Bronchial smooth muscle cell (primary cell): ENCODE measurements at places on chromosomes 12 and 14. TPM values are rescaled to one million over a fixed set of nuclear protein-coding genes. Genes with fewer than 3 reads are reported as not detected.

The RNASE3 gene
- total RNA-seq: 0.16 TPM in 1 of 2 replicates, not detected in the other

The P2RX2 gene
- total RNA-seq: 0.16 and 0.26 TPM in 2 replicates

The CRIP2 gene
- total RNA-seq: 26.7 and 43.5 TPM in 2 replicates

The CLMN gene
- 0.16 and 0.17 TPM in 2 replicates for total RNA-seq

The DCTN2 gene
- 79.6 and 85.2 TPM in 2 replicates for total RNA-seq

The DBX2 gene
- 0.09 TPM in 1 of 2 replicates, not detected in the other for total RNA-seq

The TEX22 gene
- 0.43 and 0.47 TPM in 2 replicates for total RNA-seq

The PUS7L gene
- 16.1 and 18.0 TPM in 2 replicates for total RNA-seq

The TEAD4 gene
- 2.5 and 3.6 TPM in 2 replicates for total RNA-seq

The CISTR gene
- total RNA-seq: not detected in 2 replicates

The PTGR2 gene
- 5.7 and 5.9 TPM in 2 replicates for total RNA-seq

The PGF gene
- total RNA-seq: 4.9 and 8.7 TPM in 2 replicates

The MYL2 gene
- not detected in 2 replicates for total RNA-seq

The RNASE2 gene
- not detected in 2 replicates for total RNA-seq
